ENCODE measurements at places on chromosomes 16 and 17.
A peak's percentile ranks its signal among the peaks of the same experiment; 100 is the strongest.

DNA sequence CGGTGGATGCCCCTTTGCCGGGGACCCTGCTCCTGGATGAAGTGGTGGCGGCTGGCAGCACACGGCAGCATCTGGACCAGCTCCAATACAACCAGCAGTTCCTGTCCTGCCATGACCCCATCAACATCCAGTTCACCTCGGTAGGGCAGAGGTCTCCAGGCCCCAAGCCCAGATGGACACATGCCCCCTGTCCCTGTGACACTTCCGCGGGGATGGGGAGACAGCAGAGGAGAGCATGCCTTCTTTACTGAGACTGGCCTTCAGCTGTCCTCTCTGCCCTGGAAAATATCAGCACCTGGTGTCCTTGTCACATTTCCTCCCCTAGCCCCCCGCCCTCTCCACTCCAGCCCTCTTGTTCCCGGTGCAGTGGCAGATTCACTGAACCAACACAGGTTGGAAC lies 6.2 kb downstream of the CHAD start:
- no peak for DNase-seq

GRCh38 chr17:49616086-49616485 lies 40.4 kb downstream of the NXPH3 start:
- no peak for DNase-seq

- DNase-seq, result no peak
Observed at GRCh38 chr16:88548985-88549384, 21.2 kb upstream of the ZC3H18 start.

DNA sequence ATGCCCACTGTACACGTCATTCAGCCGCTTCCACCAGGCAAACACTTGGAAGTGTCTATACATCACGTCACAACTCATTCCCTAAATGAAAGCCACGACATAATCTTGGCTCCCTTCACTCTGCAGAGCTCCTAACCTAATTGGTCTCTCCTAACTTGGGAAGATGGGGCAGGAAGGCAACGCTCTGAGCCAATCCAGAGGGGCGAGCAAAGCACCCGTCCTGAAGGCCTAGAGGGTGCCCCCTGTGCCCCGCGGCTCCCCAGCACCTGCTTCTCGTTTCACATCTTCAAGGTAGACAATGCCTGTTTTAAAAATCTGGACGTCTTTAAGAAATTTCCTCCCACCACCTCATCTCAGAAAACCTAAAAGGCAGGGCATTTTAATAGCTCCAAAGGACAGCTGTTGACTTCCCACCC lies 1.0 kb downstream of the CSNK2A2 start:
- DNase-seq, result no peak

GRCh38 chr17:3848229-3848835 lies 2.3 kb upstream of the NCBP3 start:
- DNase-seq, result no peak

DNA sequence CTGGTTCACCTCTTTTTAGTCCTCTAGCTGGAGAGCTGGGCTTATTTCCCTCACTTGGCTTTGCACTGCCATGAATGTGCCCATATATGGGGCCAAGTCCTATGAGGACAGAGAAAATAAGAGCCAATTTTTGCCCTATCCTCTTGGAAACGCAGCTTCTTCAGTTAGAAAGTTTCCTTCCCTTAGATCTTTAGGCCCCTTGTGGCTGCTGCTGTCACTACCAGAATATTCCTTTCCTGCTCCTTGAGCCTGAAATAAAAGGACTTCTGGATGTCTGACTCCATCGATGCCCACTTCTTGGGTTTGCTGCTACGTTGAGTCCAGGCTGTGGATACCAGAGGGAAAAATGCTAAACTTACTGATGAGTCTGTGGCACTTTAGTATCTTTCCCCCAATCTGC lies 487.1 kb downstream of the GRIN2A start:
- DNase-seq, result no peak

DNA sequence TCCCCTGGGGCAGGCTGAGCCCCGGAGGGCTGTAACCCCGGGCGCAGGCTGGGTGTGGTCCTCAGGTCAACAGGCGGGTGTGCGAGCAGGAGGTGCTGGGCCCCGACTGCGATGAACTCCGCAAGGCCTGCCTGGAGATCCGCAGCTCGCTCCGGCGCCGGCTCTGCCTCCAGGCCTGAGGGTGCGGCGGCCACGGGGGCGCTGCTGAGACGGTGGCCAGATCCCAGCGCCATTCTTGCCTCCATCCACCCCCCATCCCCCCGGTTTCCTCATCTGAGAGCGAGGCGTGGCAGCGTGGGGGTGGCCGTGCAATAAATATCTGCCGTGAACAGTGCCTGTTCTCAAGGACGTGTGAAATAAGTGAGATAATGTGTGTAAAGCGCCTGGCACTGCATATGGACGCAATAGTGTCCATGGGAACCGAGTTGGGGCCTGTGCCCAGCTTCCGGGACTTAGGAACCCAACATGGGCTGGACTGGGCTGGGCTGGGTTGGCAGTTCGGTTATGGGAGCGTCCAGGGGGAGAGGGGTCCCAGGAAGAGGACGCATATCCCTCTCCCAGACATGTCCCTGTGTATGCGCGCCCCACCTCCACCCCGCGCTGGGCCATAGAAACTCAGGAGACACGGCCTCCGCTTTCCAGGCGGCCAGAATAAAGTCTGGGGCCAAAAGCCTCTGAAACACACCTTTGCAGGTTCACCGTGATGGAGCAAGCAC lies 15.0 kb downstream of the ZNF213 start:
- DNase-seq, result peak; percentile 55

- DNase-seq, result no peak
Observed at GRCh38 chr17:50221266-50221863, 19.9 kb upstream of the COL1A1 start.

GRCh38 chr17:62627219-62627903 lies at the start of gene MRC2:
TSS of gene MRC2 (plus strand) at chr17:62627670. CDS start at chr17:62627803, 133 bp downstream.
- DNase-seq, result peak; percentile 49

- DNase-seq, result no peak
Observed at GRCh38 chr16:54291656-54292487, 5.3 kb upstream of the IRX3 start.

GRCh38 chr16:24988593-24989338 lies 26.4 kb downstream of the ARHGAP17 start:
- no peak for DNase-seq

DNA sequence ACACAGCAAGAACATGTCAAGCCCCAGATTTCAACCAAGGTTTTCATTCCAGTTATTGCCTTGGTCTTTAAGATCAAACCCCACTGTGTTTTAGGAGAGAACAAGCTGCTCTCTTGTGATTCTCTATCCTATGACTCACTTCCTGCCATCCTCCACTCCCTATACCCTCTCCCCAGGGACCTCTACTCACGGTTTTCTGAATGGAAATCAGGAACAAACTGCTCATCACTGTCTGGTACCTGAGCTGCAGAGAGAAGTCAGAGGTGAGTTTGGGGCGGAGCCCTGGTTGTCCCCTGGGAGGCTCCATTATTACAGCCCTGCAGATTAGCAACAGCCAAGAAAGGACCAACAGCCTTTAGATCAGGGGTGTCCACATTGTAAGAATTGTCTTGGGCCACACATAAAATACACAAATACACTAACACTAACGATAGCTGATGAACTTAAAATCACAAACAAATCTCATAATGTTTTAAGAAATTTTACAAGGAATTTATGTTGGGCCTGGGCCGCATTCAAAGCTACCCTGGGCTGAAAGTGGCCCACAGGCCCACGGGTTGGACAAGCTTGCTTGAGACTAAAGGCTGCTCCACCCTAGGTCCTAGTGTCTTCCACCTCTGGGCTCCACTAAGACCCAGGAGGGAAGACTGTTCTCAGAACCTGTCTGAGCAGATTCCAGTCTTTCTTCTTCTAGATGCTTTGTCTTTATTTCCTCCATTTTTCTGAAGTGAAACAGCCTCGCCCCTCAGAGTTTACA lies 9.7 kb downstream of the ETV4 start:
- DNase-seq, result no peak

- DNase-seq, result no peak
Observed at GRCh38 chr16:25007284-25007984, 7.7 kb downstream of the ARHGAP17 start.

- DNase-seq, result no peak
Observed at GRCh38 chr17:73359987-73360410, 48.2 kb upstream of the CDC42EP4 start.

DNA sequence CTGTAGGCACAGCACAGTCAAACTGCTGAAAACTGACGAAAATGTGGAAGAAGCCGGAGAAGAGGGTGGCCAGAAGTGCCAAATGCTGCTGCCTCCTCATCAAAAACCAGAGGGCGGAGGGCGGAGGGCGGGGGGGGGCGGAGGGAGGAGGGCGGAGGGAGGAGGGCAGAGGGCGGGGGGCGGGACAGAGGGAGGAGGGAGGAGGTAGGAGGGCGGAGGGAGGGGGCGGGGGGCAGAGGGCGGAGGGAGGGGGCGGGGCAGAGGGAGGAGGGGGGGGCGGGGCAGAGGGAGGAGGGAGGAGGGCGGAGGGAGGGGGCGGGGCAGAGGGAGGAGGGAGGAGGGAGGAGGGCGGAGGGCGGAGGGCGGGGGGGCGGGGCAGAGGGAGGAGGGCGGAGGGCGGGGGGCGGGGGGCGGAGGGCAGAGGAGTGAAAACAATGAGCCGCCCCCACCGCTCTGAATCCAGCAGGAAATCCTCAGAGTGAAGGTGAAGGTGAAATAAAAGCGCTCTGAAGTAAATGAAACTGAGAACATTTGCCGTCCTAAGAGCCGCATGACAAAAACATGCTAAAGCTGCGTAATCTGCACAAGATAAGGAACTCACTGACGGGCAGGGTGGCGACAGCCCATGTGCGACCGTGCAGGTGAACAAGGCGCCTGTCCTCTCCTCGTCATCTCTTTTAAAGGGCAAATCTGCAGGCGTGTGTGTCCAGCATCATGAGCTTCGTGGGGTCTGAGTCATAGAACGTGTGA lies 22.6 kb upstream of the CBFA2T3 start:
- DNase-seq, result peak; percentile 36

DNA sequence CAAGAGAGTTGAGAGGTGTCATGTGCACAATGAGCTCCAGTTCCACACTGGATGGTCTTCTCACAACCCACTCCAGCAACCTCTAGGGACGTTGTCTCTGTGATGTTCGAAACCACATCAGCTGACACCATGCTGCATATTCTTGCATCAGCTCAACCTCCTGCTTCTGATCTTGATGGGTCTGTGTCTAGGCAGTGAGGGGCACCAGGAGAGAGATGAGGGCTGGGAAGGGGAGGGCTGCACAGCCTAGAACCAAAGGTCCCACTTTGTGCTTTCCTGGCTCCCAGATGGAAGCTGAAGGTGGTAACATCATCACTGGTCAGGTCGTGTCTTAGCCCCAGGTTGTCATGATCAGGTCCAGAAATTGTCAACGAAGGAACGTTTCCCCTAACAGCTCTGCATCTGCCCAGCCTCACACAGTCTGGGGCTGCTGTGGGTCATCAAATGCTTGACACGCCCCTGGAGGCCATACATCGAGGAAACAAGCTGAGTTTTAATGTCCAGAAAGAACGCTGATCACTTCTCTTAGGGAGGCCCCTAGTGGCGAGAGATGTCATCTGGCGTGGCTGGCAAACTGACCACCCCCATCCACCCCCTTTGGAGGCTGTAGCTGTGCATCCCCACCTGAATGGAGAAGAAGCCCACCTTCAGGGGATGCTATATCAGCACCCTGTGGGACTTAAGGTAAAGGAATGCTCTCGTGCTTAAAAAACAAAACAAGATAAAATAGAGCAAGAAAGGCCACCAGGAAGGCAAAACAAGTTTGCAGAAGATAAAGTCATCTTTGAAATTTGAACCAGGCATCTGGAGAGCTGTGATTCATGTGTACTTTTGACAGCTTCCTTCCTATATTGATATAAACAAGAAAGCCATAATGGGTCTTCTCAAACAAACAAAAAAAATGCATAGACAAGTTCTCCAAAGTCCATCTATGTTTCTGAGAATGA lies 58.3 kb downstream of the WIPI1 start:
- DNase-seq, result peak; percentile 24

DNA sequence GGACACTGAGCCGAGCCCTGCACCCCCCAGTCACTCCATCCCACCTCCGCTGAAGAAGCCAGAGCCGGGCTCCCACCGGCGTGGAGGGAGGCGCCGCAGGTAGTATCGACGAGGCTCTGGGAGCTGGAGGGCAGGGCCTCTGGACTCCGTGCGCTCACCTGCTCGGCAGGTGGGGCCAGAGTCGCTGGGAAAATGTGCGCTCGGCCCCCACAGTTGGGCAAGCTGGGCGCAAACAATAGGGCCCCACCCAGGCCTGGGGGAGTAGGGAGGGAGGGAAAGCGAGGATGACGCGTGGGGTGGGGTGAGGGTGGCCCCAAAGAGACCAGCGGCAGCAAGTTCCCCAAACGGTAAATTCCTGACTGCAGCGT lies 668 bp downstream of the JUP start:
- DNase-seq, result no peak

DNA sequence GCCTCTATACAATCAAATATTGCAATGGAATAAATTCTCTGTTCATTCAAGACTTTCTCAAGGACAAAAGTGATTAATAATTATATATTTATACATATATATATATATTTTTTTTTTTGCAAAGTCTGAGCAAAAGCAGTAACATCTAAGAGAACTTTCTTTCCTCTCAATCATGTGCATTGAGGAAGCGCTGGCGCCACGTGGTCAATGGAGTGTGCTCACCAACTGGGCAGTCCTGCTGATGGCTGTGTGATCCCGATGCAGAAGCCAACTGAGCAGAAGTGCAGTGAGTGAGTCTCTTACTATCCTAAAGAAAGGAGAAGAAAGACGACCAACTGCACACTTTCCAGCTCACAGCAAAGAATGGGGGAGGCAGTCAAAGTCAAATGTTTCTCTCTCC lies 37.2 kb upstream of the ULK2 start:
- no peak for DNase-seq

- no peak for DNase-seq
Observed at GRCh38 chr16:23651943-23652468, 10.7 kb downstream of the DCTN5 start.

DNA sequence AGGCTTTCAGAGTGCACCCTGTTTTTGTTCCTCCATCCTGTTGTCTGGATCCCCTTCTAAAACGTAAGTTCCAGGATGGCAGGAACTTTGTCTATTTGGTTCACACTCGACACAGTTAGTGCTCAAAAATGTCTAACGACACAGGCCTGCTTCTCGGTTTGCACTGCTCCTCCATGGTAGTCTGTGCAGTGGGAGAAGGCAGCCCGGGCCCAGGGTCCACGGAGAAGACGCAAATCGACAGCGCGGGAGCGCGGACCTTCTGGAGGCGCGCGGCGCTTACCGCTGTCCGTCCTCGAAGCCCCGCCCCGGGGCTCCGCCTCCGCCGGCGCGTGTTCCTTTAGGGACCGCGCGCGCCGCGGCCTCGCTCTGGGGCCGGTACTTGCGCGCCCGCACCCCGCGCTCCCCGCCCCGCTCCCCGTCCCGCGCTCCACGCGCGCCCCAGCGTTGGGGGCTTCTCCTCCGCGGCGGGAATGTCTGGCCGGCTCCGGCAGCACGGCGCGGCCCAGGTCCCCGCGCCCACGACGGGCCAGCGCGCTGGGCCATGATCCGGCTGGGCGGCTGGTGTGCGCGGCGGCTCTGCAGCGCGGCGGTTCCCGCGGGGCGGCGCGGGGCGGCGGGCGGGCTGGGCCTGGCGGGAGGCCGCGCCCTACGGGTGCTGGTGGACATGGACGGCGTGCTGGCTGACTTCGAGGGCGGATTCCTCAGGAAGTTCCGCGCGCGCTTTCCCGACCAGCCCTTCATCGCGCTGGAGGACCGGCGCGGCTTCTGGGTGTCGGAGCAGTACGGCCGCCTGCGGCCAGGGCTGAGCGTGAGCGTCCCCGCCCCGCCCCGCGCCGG lies at the start of gene NT5M:
Gene NT5M, plus strand, starts transcription at position 364 of the 837 bp plus-strand sequence. Its CDS starts 178 bp downstream, at position 542.
- peak; percentile 71 for DNase-seq

- DNase-seq, result no peak
Observed at GRCh38 chr16:28158136-28158535, 53.6 kb downstream of the XPO6 start.
